Left ventricle myocardium superior (tissue), 1 donor: ENCODE measurements at places on chromosomes 6 and 20.
A peak's percentile ranks its signal among the peaks of the same experiment; 100 is the strongest.

- no peak for DNase-seq
Measured at GRCh38 chr20:31602779-31603441, 2.2 kb upstream of the ID1 start.

- DNase-seq: no peak
Measured at GRCh38 chr6:125020385-125020784, 58.1 kb downstream of the RNF217 start.

GRCh38 chr6:34359418-34360158 is 32.9 kb downstream of the NUDT3 start:
- no peak for DNase-seq

DNA sequence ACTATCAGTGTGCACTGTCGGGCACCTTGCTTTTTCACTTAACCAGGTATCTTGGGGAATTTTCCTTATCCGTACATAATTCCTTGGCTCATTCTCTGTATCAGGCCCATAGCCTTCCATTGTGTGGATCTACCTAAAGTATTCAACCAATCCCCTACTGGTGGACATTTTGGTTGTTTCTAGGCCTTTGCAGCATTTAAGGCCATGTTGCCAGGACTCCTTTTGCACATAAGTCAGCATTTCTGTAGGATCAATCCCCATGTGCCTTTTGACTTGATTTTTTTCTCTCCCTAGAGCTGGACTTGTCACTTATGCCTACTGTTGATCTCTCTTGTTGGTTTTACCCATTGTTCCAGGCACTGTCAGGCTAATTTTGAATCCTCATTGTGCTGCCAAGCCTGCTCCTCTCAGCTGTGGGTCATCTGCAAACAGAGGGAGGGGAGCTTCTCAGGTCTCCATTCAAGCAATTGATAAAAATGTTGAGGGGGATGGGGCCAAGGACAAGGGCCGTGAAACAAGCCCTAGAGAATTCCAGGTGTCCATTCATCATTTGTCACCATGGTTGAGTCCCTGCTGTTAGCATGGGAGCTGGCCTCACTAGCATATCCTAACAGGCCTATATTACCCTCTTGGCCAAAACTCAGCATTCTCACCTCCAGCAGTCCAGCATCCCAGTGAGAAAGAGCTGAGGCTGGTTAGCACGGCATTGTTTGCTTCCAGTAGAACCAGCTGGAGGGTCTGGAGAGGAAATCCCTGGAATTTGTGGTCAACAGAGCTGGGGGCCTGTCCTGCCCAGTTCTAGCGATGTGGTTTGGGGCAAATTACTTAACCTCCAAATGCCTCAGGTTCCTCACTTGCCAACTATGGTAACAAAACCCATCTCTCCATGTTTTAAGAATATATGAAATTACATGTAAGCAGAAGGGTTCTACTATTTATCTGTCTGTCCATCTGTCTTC is 178.4 kb downstream of the MRPL14 start:
- no peak for DNase-seq

GRCh38 chr6:23173234-23173633 is 603.9 kb downstream of the HDGFL1 start:
- no peak for DNase-seq

DNA sequence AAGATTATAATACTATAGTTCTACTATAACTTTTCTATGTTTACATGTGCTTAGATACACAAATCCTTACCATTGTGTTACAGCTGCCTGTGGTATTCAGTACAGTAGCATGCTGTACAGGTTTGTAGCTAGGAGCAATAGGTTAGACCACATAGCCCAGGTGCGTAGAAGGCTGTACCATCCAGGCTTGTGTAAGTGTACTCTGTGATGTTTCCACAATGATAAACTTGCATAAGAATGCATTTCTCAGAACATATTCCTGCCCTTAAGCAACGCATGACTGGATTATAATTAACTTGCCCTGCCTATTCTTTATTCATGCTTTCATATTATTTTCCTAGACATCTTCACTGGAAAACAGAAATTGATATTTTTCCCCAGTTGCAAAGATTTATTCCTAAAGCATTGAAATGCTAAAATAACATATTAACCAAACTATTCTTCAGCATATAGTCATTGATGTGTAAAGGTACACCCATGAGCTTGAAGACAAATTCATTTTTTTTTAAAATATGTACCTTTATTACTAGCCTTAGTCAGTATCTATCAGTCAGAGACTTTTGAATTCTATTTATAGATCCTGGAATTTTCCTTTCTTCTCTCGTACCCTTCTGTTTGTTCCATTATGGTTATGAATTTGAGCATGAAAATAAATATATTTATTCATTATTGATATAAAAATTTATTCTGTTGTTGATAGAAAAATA is 7.2 kb upstream of the CTAGE9 start:
- no peak for DNase-seq

- DNase-seq: no peak
Measured at GRCh38 chr6:13586603-13587542, 12.5 kb downstream of the SIRT5 start.

- peak; percentile 81 for DNase-seq
Measured at GRCh38 chr6:110542311-110543024, 66.1 kb upstream of the SLC22A16 start.
